ENCODE measurements at places on chromosomes 7 and 10.

- DNase-seq, result no peak
These were observed 155.9 kb upstream of the EGR2 start for GRCh38 chr10:62972103-62972502.

DNA sequence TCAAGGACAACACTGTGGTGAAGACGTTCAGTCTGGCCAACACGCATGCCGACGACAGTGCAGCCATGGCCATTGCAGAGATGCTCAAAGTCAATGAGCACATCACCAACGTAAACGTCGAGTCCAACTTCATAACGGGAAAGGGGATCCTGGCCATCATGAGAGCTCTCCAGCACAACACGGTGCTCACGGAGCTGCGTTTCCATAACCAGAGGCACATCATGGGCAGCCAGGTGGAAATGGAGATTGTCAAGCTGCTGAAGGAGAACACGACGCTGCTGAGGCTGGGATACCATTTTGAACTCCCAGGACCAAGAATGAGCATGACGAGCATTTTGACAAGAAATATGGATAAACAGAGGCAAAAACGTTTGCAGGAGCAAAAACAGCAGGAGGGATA lies 6.6 kb downstream of the LMOD2 start:
- no peak for DNase-seq

- no peak for DNase-seq
These were observed 251.7 kb upstream of the MYO3A start for GRCh38 chr10:25682203-25682851.

- DNase-seq, result no peak
These were observed 233.2 kb downstream of the SORCS1 start for GRCh38 chr10:106931159-106931852.

GRCh38 chr7:27601217-27601616 lies 61.5 kb downstream of the HIBADH start:
- DNase-seq, result no peak

- no peak for DNase-seq
These were observed 39.0 kb downstream of the CDH23 start for GRCh38 chr10:71435571-71436267.

DNA sequence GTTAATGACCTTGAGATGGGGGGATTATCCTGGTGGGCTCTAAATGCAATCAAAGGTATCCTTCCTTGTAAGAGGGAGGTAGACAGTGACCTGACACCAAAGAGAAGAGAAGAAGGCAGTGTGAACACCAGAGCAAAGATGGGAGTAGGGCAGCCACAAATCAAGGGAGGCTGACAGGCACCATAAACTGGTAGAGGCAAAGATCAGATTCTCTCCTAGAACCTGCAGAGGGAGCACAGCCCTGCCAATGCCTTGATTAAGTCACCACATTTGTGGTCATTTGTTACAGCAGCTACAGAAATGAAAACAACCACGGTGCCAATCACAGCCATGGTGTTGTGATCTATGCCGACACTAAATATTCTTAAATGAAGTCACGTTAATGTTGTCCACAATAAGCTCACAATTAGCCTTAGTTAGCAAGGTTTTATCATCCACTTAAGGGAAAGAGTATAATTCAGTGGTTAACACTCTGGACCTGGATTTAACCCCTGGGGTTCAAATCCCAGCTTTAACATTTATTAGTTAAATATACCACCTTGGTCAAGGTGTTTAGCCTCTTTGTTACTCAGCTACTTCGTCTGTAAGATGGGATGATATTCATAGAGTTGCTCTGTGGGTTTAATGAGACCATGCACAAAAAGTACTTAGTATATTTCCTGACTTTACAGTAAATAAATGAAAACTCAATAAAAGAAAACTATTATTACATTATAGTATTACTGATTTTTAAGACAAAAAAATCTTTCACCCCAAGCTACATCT lies 70.8 kb downstream of the SGMS1 start:
- DNase-seq, result no peak

GRCh38 chr7:94452239-94452638 lies 57.4 kb upstream of the CASD1 start:
- no peak for DNase-seq

- no peak for DNase-seq
These were observed 254.9 kb upstream of the PHF14 start for GRCh38 chr7:10718768-10719167.

DNA sequence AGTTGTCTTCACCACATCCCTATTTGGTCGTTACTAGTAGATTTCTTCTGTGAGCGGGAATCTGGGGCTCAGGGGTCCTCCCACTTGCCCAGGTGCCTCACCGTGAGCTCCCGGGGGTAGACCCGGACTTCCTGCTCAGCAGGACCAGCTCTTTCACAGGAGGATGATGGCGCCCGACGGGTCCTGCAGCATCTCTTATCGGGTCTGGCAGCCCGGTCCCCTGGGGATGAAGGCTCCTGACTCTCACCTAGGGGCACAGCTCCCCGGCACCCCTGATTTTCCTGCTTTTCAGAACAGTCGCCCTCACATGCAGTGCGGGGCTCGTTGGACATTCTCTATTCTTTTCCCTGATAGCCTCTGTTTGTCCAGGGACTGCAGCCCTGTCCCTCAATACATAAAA lies 33.0 kb upstream of the SHH start:
- DNase-seq, result no peak

- peak; percentile 16 for DNase-seq
These were observed at the start of gene PIK3AP1 for GRCh38 chr10:96720422-96721206. Gene PIK3AP1, minus strand, starts transcription at chr10:96720514. Its CDS starts 120 bp downstream, at chr10:96720394.

DNA sequence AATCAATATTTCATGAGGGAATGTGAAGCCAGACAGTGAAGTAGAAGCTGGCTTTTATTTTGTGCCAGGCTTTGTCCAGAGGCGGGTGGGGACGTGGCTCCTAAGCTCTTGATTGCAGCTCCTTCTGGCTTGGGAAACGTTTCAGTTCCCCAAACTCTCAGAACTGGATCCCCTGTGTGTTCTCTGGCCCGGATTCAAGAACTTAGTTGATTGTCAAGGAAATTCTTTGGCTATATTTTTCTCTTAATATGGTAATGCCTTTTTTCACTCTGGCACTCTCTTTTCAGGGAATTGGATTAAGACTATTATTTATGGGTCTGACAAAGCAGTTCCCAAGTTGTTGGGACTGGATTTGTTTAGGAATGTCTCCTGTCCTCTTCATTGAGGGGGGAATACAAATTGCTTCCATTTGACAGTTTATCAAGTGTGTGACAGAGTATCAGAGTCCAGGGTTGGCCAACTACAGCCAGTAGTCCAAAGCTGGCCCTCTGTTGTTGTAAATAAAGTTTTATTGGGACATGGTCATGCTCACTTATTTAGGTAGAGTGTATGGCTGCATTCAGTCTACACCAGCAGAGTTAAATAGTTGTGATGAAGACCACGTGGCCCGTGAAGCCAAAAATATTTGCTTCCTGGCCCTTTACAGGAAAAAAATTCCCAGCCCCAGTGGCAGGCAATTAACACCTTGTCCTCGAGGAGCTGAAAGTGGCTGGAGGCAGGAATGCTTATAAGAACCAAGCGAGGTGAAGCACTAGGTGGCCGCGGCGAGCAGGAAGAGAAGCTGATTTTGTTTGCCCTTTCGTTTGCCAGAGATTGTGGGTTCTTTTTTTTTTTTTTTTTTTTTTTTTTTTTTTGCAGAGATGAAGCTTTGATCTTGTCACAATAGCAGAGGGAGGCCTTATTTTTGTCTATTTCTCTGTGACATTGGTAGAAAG lies 34.3 kb downstream of the HTRA1 start:
- DNase-seq, result peak; percentile 45

DNA sequence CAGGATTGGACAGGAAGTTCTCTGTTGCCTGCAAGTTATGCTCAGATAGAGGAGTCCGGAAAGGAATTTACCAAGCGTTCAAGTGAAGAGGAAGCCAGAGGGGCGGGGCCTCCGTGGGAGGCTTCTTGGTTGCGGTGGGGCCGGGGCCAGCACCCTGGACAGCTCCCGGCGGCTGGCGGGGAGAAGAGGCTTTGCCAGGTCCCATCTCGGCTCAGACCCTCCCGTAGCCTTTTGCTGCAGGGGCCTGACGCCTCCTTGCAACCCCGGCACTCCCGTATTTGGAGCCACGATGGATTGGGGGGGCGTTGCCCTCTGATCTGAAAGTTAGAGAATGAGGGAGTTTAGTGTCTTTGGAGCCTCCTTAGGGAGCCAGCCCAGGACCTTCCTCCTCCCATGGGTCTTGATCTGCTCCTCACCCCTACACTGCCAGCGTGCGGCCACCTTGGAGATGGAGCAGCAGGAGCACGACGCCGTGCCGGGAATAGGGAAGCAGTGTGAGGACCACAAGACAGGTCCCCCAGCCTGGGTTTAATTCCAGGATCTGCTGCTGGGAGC lies 3.1 kb upstream of the SLC18A3 start:
- no peak for DNase-seq

GRCh38 chr10:3312403-3312940 lies 139.9 kb upstream of the PITRM1 start:
- no peak for DNase-seq

DNA sequence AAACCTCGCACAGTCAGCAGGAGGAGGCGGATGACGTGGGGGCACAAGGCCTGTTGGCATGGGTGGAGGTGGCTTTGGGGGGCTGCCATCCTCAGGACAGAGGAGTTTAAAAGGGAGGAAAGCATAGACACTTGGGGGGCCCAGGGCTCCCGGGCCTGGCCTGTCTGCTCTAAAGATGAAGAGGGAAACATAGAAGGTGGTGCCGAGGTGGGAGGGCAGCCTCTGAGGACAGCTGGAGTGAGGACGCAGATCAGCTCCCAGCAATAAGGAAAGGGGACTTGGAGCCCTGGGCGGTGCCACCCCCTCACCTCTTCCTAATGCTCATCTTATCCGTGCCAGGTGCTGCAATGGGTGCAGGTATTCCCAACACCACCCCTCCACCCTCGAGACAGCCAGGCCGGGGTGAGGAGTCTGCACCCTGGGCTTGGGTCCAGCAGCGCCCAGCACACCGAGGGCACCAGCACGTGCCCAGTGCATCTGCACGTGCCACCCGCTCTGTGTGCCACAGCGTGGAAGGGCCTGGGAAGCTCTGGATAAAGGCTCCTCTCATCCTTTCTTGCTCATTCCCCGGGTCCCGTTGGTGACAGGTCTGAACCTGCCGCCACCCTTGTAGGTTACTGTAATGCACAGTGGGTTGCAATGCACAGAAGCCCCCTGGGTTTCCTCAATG lies 566.0 kb upstream of the FOXK1 start:
- no peak for DNase-seq

GRCh38 chr7:94449151-94449725 lies 54.5 kb downstream of the COL1A2 start:
- no peak for DNase-seq

- DNase-seq, result no peak
These were observed 78.7 kb downstream of the HYCC1 start for GRCh38 chr7:22935269-22935668.

DNA sequence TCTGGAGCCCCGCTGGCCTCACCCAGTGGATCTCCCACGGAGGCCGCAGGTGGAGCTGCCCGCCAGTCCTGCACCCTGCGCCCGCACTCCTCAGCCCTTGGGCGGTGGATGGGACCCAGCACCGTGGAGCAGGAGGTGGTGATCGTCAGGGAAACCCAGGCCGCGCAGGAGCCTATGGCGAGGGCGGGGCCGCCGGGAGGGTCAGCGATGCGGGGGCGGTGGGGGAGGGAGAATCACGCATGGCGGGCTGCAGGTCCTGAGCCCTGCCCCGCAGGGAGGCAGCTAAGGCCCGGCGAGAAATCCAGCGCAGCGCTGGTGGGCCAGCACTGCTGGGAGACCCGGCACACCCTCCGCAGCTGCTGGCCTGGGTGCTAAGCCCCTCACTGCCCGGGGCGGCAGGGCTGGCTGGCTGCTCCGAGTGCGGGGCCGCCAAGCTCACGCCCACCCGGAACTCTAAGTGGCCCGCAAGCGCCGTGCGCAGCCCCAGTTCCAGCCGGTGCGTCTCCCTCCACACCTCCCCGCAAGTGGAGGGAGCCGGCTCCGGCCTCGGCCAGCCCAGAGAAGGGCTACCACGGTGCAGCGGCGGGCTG lies 524.8 kb upstream of the TPK1 start:
- no peak for DNase-seq

- DNase-seq, result no peak
These were observed 61.9 kb upstream of the LANCL2 start for GRCh38 chr7:55303220-55303619.

DNA sequence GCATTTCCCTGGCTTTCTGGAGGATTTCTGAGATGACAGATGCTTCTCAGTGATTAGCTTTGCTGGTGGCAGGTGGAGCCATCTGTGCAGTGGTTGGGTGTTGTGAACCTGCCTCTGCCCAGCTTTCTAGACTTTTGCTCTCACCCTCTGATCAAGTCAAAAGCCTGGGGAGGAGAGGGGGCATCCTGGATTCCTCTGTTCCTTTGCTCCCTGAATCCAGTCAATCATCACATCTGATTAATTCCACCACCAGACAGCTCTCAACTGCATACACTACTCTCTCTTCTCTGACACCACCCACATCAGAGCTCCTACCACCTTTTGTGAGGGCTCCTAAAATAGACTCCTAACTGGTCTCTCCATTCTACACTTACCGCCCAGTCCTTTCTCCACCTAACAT lies 283.5 kb downstream of the WDR11 start:
- DNase-seq, result no peak
